ENCODE measurements at places on chromosomes 4 and X.
A peak's percentile ranks its signal among the peaks of the same experiment; 100 is the strongest.

DNA sequence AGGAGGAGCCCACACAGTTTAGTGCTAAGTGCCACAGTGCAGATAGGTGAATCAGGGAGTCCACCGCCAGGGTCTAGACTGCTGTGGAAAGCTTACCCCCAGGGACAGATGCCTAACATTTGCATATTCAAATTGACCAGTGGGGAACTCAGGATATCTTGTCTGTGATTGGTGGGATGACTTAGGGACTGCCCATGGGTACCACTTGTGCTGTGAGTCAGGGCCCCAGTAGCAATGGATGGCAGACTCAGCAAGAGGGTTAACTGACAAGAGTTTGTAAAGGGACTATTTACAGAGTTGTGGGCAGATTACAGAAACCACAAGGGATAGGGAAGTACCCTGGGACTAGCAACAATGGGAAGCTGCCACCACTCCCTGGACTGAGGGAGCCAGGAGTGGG, 282.1 kb downstream of the BCOR start:
- DNase-seq: no peak

DNA sequence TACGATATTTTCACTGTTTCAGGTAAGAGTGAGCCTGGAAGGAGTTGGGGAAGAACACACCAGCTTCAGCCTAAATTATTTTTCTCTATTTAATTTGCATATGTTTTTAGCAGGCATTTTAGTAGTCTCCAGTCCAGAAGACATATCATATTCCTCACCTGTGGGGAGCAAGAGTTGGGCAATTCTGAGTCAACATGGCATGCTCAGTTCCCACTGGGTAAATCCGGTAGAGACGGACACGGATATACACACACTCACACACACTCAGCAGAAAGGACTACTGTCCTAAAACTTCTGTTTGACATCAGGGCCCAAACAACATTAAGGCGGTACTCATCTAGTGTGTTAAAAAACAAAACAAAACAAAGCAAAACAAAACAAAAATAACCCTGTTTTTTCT, 4.9 kb upstream of the BEX4 start:
- no peak for DNase-seq

GRCh38 chrX:52574416-52575275, 57.8 kb upstream of the XAGE1B start:
- no peak for DNase-seq

DNA sequence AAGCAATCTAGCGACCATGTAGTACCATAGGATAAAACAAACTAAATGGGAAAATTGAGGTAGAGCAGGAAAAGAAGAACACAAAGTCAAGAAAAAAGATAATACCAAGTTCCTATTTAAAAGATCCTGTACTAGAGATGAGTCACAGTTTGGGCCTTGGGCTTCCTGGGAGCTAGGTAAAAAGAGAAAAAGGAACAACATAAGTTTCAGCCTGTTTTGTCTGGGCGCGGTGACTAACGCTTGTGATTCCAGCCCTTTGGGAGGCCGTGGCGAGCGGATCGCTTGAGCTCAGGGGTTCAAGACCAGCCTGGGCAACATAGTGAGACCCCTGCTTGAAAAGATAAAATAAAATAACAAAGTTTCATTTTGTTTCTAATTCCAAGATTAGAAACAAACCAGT, 14.0 kb upstream of the TMEM156 start:
- DNase-seq: no peak

GRCh38 chr4:182245541-182246215, 2.5 kb downstream of the TENM3 start:
- no peak for DNase-seq

DNA sequence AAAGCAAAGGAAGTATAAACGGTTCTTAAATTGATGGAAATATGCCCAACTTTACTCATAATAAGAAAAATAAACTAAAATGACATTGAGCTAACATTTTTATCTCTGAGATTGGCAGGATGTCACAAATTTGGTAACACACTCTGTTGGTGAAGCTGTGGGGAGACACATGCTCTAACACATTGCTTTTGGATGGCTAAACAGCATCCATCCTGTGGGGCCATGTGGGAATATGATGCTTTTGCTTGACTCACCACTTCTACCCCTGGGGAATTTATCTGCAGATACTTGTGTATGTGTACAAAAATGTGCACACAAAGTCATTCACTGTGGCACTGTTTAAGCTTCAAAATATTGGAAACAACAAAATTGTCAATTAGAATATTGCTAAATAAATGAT, 100.2 kb downstream of the ANAPC4 start:
- DNase-seq: no peak

DNA sequence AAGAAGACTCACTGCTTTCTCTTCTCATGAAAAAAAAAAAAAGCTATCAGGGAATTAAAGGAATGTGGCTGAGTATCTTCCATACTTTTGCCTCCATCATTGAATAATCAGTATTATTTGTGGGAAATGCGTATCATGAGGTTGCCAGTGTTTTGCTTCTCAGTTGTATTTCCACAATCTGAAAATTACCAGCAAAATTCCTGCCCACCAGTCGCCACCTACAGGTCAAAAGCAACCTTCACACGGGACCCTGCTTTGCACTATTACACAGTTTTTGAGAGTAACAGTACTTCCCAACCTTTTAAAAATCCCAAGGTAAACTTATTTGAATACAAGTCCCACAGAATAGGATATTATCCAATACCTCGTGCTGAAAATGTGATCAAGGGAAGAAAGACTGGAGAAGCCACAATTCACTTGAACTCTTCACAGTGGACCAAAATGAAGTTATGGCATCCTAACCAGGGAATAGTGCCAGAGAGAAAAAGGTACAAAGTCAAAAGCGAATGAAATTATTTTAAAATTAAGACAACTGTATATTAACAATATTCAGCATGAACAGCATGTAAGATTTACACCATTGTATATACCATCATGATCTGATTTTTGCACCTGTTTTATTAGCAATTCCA, 30.4 kb downstream of the PGRMC1 start:
- no peak for DNase-seq

GRCh38 chr4:101707596-101707995, 82.9 kb upstream of the BANK1 start:
- DNase-seq: no peak

GRCh38 chr4:65193985-65194384, 476.3 kb downstream of the EPHA5 start:
- no peak for DNase-seq

DNA sequence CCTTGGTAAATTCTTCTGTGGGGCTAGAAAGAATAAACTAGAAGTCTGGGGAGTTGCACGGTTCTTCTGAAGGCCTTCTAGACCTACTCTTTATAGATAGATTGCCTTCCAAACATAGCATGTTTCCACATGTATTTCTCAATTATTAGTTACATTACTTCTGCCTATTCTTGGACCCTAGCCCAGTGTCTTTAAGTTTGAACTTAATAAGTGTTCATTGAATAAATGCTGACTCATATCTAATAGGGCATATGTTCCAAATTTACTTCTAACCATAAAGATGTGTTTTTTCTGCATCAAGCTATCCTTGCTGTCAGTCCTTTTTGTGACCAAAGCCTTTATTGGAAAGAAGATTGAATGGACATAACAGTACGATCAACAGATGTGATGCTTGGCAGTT, 503.6 kb upstream of the ZFP42 start:
- DNase-seq: no peak

DNA sequence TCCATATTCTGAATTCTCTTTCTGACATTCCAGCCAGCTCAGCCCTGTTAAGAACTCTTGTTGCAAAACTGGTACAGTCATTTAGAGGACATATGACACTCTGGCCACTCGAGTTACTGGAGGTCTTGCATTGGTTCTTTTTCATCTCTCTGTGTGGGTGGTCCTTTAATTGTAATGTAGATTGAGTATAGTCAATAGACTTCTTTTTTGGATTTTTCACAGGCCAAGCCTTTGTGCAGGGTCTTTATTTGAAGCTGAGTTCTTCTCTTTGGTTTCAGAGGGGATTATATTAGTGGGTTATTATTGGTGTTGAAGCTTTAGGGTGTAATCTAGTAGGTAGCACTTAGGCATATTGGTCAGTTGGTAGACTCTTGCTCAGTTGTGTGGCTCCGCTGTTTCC, 118.0 kb upstream of the GIMD1 start:
- DNase-seq: no peak

- DNase-seq: no peak
These were observed 8.9 kb downstream of the CFAP99 start for GRCh38 chr4:2427383-2428334.

DNA sequence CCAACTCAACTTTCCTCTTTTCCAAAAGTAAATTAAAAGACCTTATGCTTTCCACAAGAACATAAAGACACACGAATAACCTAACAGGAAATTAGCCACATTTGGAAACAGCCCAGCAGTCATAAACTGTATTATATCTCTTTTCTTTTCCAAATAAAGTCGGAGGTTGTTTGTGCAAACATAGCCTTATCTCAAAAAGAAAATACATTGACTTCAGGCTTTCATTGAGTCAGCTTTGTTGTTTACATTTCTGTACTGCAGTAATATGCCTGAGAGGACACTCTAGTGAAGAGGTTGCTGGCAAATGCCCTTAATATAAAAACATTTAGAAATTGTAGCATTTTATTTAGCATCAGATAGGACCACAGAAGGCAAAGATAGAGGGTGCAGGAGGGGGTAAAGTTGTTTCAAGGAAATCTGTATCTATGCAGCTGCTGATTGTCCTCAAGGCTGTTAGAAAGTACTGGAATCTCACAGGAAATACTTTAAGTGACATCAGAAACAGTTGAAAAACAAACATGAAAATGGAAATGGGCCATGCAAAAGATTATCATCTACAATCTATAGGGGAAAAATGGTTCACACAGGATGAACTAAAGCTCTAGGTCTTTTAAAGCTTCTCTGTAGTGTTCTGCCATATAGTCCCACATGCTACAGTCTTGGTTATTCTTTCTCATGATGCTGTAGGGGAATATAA, 14.5 kb downstream of the LNX1 start:
- no peak for DNase-seq

- no peak for DNase-seq
These were observed 39.8 kb downstream of the GRIA3 start for GRCh38 chrX:123223859-123224258.

DNA sequence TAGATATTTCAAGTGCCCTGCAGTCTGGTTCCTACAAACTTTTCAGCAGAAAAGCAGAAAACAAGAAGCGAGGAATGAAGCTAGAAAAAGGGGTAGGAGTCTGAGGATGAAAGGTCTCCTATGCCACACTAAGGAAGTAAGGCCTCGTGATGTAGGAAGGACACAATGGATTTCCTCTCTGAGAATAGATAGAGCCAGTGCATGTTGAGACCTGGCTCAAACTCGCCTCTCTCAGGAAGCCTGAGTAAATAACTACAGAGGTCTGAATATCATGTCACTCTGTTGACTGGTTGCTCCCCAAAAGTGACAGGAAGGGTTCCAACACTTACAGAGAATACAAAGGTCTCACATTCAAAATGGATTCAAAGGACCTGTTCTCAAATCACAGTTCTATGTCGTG, 93.3 kb downstream of the GRIA3 start:
- no peak for DNase-seq

- DNase-seq: no peak
These were observed 48.8 kb downstream of the UGT2B10 start for GRCh38 chr4:68864438-68865187.

DNA sequence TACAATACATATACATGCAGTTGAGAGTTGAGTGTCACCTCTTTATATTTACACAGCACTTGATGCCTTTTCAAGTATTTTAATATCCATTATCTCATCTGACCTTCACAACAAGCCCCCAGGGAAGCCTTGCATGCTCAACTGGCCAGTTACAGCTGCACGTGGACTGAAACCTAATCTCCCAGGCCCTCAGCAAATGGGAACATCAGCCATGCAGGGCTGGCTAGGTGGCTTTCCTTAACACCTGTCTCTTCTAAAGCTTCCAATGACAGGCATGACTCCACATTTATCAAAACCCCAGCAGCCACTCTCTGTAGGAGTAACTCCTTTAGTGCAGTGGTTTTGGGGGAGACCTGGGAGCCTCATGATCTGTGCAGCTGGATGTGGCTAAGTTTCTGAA, 56.4 kb downstream of the PHKA2 start:
- peak; percentile 55 for DNase-seq

GRCh38 chr4:127196655-127197352, 436.0 kb upstream of the INTU start:
- no peak for DNase-seq

DNA sequence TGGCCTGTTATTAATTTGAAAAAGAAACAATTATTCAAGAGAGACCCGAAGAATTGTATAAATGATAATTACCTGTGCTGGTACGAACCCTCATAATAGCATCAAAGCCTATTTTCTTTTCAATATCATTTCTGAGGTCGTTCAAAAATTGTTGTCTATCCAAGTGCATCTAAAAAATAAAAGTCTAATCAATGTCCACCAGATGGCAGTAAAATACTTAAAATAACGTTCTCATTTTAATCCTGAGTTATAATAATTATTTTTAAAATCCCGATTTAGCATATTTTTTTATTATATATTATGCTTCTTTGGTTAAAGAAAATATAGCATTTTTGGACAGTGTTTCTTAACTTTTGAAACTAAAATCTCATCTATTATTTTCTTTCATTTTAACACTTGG, 55.7 kb downstream of the METTL14 start:
- no peak for DNase-seq

GRCh38 chr4:41069838-41070237, 144.5 kb downstream of the APBB2 start:
- peak; percentile 89 for DNase-seq

- DNase-seq: no peak
These were observed 86.5 kb downstream of the SH3RF1 start for GRCh38 chr4:169184236-169184635.

DNA sequence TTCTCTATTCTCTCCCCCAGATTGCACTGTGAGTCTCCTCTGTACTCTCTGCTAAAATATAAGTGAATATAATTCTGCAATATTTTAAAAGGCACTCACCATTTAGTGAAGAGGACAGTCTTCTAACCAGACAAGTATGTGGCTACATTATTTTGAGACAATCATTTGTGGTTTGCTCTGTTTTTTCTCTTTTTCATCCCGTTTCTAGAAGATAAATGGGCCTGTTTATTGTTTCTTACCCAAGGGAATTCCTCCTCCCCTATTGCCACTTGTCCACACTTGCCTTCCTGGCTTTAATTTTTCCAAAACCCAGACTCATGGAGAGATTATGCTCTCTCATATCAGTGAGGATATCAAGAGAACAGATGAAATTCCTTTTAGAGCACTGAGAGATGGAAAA, 18.6 kb upstream of the IL13RA2 start:
- DNase-seq: no peak

DNA sequence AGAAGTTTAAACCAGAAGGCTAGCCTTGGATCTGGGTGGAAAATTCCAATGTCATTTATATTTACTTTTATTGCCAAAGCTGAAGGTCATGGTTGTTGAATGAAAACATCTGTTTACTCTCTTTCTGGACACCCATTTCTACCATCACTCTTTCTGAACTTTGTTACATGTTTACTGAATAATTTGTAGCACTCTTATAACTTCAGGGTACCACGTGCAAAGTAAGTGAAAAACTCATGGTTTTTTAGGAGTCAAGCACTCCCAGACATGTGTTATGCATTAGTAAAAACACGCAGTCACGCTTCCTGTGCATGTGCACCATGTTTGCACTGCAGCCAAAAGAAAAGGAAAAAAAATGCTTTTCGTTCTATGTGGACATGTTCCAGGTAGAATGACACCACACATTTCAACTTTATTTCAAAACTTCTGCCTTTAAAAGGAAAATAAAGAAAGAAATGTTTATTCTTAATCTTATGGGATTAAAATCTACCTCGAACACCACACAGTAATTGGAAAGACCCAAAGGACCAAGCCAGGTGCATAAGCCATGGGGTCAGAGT, 31.4 kb upstream of the ADH1C start:
- no peak for DNase-seq

GRCh38 chr4:95627709-95628108, 78.9 kb upstream of the UNC5C start:
- no peak for DNase-seq

GRCh38 chr4:106036334-106036733, 141.1 kb downstream of the NPNT start:
- no peak for DNase-seq
